ENCODE measurements at places on chromosomes 1 and 21.
A peak's percentile ranks its signal among the peaks of the same experiment; 100 is the strongest.

DNA sequence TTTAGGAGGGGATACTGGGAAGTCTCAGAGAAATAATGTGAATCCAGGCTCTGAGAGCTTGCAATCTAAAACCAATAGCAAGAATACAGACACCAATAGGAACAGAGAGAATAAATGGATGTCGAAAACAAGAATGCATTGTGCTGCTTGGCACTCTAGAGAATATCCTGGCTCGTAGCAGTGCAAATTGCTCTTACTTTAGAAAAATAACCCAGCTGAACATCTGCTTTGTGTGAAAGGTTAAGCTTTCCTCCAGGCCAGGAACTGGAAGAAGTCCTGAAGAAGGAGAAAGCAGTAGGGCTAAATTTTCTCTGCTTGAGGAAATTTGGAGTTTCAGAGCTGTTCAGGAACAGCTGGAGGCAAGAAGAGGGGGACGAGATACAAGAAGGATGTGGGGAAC lies 382.3 kb downstream of the HHIPL2 start:
- DNase-seq: no peak

GRCh38 chr1:187928288-187928687 lies 1099.5 kb downstream of the PLA2G4A start:
- DNase-seq: no peak

GRCh38 chr21:21722731-21723130 lies 724.5 kb downstream of the NCAM2 start:
- no peak for DNase-seq

GRCh38 chr21:46498335-46499050 lies 39.8 kb downstream of the DIP2A start:
- DNase-seq: no peak

- DNase-seq: no peak
Observed at GRCh38 chr1:93746021-93746812, 64.6 kb upstream of the BCAR3 start.

DNA sequence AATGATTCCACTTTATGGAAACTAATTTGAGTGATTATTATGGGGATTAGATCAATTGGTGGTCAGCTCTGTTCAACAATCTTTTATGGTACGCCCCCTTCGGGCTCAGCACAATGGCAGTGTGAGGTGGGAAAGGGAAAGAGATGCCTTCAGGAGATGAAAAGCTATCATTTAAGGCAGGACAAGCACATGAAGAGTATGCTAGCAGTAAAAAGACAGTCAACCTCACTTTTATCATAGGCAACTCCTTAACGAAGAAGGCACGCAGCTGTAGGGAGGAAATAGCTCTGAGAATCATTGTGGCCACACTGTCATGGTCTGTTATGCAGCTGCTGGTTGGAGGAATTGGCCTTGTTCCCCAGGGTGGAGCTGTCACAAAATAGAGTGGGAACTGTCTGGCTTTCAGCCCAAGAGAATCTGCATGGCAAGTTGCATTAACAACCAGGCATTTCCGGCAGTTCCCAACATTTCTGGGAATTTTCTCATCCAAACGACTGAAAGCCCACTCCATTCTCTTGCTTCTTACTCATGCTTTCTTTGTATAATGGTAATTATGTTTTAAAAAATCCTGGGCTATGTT lies 54.4 kb upstream of the BCL10 start:
- DNase-seq: no peak

DNA sequence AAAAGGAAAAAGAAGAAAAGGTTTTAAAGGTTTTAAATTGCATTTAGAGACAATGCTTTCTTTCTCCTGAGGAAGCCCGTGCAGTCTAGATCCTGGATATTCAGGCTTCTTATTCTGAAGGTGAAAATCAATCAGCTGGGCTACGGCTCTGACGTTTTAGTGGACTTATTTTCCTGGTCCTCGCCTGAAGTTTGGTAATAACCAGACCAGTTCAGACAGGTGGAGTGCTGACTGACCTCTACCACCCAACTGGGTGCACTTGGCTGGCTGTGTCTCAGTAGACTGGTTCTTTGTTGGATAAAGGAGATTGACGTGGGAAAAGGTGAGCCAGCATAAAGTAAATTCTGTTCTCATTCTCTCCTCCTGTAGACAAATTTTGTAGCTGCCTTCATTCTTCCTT lies 7.2 kb upstream of the ATP1A1 start:
- DNase-seq: no peak

GRCh38 chr1:190578526-190578925 lies 100.9 kb upstream of the BRINP3 start:
- DNase-seq: no peak

DNA sequence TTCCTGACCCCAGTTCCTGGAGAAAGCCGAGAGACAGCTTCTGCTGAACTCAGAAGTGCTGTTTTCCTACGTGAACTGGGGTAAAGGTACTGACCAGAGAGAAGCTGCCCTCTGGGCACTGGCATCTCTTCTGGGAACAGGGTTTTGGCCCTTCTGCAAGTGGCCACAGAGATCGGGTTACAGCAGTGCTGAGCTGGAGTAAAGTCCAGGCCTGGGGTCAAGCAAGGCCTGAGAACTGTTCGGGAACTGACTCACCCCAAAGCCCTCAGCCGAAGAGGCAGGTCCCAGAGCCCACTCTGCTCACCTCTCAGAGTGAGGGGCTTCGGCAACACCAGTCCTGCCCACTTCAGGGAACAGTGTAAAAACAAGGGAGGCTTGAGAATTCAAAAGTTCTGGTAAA lies 177.2 kb upstream of the RUNX1 start:
- DNase-seq: no peak

- peak; percentile 44 for DNase-seq
Observed at GRCh38 chr1:209692745-209693504, 11.7 kb upstream of the HSD11B1 start.

GRCh38 chr21:20388400-20388799 lies 609.8 kb upstream of the NCAM2 start:
- DNase-seq: no peak

GRCh38 chr1:161440312-161440894 lies 64.9 kb upstream of the FCGR2A start:
- DNase-seq: peak; percentile 81

- no peak for DNase-seq
Observed at GRCh38 chr1:87165177-87165576, 163.5 kb upstream of the LMO4 start.

GRCh38 chr1:204991342-204991844 lies 51.6 kb upstream of the CNTN2 start:
- no peak for DNase-seq

GRCh38 chr1:156471496-156472490 lies 28.8 kb downstream of the MEF2D start:
- DNase-seq: no peak

DNA sequence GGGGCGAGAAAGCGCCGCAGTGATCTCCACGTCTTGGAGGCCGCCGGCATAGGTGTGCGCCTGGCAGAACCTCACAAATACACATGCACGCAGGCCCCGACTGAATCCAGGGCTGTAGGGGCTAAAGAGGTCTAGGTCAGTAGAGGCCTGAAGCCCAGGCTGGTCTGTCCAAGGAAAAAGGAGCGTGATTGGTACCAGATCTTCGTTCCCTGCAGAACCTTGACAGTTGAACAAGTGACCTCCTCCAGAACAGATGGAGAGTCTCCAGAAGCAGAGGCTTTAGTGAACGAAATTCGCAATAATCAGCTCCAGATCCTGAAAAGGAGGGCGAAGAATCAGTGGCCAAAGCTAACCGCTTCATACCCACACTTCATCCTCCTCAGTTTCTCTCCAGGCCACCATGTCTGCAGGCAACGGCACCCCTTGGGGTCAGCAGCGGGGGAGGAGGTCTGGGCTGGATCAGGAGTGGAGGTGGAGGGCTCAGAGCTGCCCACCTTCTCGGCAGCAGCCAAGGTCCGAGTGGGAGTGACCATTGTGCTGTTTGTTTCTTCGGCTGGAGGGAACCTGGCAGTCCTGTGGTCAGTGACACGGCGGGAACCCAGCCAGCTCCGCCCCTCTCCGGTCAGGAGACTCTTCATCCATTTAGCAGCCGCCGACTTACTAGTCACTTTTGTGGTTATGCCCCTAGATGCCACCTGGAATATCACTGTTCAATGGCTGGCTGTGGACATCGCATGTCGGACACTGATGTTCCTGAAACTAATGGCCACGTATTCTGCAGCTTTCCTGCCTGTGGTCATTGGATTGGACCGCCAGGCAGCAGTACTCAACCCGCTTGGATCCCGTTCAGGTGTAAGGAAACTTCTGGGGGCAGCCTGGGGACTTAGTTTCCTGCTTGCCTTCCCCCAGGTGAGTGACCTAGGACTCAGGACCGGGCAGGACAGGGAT lies 749 bp upstream of the PEX11B start:
- no peak for DNase-seq

GRCh38 chr1:54163051-54163450 lies 10.3 kb upstream of the CDCP2 start:
- no peak for DNase-seq

- no peak for DNase-seq
Observed at GRCh38 chr1:208520438-208521099, 276.4 kb upstream of the PLXNA2 start.

GRCh38 chr1:39132505-39133339 lies 71.8 kb upstream of the MACF1 start:
- DNase-seq: no peak

GRCh38 chr21:40803101-40803500 lies 43.9 kb downstream of the DSCAM start:
- DNase-seq: no peak

GRCh38 chr1:241389400-241389799 lies 32.4 kb upstream of the RGS7 start:
- no peak for DNase-seq

- DNase-seq: no peak
Observed at GRCh38 chr1:229226796-229227195, 44.1 kb upstream of the RAB4A start.

DNA sequence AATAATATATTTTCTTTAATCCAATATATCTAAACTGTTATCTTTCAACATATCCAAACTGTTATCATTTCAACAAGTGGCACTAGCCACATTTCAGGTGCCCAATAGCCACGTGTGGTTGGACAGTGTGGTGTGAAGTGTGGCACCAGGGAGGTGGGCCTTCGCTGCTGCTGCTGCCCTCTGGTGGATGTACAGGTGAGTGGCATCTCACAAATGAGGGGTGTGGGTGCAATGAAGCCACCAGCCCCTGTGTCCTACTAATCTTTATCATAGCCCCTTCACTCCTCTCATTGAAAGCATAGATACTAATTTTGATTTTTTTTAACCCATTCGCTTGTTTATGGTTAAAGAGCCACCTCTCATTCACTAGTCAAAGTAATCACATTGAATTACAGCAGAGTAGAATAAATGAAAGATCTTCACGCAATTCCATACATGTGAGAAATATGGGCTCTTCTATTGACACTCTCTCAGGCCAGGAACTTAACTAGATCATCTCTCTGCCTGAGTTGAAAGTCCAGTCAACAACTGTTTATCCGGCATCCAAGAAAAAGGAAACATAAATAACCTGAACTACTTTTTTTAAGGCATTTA lies 499.2 kb downstream of the OMA1 start:
- peak; percentile 24 for DNase-seq

GRCh38 chr1:89759036-89759435 lies 61.8 kb upstream of the LRRC8D start:
- DNase-seq: no peak

DNA sequence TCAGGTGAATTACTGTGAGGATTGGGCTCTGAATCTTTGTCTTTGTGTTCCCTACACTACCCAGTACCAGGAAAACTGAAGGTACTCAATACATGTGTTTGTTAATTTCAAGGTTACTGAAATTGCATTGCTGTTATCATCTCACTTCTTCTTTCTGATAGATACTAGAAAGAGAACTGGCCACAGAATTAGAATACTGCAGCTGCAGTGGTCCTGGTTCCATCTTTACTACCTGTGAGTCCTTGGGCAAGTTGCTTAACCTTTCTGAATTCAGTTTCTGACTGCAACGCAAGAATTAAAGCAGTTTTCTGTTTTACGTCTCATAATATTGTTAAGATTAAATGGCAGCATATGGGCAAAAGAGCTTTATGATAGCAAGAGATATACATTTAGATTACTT lies 263.5 kb downstream of the LMO4 start:
- DNase-seq: no peak

DNA sequence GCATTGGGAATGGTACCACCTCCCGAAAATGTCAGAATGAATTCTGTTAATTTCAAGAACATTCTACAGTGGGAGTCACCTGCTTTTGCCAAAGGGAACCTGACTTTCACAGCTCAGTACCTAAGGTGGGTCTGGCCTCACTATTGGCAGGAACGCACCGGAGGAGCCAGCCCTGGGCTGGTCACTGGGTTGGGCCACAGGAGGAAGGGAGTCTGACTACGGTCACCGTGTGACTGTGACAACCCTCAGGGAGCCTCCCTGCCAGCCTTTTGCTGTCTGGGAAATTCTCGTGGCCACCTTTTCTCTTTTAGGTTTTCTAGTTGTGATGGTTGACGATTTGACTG lies 2.2 kb downstream of the IL10RB start:
- DNase-seq: no peak

- peak; percentile 65 for DNase-seq
Observed at GRCh38 chr1:15584489-15585363, at the start of gene AGMAT. AGMAT (minus strand) TSS chr1:15585051; CDS start chr1:15584967, 84 bp downstream.

DNA sequence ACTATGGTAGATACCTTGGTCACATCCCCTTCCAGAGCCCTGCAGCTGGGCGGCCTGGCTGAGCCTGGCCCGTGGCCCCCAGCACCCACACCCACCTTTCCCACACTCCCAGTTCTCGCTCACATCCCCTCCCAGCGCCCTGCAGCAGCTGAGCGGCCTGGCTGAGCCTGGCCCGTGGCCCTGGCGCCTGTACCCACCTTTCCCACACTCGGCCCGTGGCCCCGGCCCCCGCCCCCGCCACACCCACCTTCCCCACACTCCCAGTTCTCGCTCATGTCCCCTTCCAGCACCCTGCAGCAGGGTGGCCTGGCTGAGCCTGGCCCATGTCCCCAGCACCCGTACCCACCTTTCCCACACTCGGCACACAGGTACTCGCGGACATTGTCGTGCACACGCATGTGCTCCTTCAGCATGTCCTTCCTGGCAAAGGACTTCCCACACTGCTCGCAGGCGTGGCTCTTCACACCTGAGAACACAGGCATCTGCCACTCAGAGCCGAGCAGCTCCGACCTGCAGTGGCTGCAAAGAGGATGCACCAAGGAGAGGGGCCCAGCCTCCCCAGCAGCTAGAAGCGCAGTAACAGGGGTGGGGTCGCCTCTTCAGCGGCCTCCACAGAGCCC lies 52.5 kb upstream of the RIPK4 start:
- no peak for DNase-seq

GRCh38 chr1:227622739-227623475 lies 59.6 kb downstream of the ZNF678 start:
- no peak for DNase-seq

DNA sequence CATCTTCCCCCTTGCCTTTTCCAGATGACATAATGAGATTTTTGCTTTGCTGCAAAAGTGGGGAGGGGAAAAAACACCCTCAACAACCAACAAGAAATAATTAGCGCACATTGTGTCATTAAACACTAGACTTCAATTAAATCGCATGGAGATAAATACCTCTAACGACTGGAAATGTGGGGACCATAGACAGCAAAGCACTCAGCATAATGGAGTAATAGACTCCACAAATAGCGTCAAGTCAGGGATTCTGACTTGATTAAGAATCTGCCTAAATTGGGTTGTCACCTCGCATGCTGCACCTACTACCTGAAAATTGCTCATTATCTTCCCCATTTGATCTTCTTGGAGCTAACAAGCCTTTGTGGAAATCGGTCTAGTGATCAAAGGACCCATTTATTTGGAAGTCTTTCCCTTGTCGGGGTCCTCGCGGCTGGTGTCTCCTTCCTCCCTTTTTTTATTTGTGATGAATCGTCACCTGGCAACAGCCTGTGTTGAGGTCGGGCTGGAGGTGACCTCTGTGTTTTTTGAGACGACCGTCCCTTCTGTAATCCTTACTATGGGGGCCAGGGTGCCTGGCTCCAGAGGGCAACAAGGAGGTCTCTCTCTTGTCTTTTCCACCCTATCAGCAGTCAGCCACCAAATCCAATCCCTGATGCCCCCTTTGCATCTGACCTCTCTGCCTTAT lies 75.3 kb upstream of the IGSF21 start:
- DNase-seq: no peak

All from GM19239 (cell line).